ENCODE measurements at places on chromosomes 13 and 19.

- DNase-seq: no peak
These were observed 81.4 kb upstream of the IRS2 start for GRCh38 chr13:109867766-109868165.

GRCh38 chr13:80274643-80275042 lies 66.3 kb downstream of the SPRY2 start:
- DNase-seq: no peak

DNA sequence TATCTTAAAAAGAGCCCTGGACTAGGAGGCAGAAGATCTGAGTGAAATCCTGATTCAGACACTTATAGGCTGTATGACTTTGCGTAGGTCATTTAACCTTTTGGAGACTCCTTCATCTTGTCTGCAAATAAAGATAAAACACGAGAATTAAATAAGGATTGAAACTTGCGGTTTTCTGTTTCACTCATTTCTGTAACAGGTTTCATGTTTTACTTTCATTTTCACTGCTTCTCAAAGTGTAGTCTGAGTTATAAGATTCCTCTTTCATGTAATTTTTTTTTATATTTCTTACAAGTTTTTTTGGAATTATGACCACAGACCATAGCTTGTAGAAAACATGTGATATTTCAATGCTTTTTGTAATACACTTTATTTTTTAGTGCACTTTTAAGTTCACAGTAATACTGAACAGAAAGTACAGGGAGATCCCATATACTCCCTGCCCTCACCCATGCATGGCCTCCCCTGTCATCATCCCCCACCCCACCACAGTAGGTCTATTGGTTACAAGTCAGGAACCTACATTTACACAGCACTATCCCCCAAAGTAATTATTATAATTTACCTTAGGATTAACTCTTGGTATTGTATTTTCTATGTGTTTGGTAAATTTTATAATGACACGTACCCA lies 174.6 kb downstream of the ITGBL1 start:
- DNase-seq: no peak

GRCh38 chr19:3544742-3545668 lies 6.0 kb downstream of the TEKTIP1 start:
- DNase-seq: no peak

GRCh38 chr19:11203194-11204075 lies 6.1 kb upstream of the KANK2 start:
- peak; percentile 64 for DNase-seq

DNA sequence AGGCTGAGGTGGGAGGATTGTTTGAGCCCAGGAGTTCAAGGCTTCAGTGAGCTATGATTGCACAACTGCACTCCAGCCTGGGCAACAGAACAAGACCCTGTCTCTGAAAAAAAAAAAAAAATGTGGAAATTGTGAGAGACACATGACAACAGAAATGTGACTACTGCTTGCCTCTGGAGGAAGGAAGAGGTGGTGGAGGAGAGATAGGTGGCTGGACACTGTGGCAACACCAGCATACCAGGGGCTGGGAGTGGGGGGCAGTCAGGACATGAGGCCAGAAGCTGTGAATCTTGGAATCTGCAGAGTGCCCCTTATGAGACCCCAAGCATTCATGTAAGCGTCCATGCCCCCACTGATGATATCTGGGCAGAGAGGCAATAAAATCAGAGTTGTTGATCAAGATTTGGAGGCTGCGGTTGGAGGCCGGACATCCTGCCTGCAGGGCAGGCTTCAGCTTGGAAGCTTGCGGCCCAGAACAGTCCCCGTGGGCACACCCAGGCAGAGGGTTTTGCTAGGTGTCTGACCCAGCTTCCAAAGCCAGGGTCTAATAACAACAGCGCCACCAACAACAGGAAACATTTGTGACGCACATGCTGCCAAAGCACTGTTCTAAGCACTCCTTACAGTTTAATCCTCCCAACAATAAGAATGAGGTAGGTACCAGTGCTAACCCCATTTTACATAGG lies 16.9 kb downstream of the FAM187B start:
- DNase-seq: no peak

DNA sequence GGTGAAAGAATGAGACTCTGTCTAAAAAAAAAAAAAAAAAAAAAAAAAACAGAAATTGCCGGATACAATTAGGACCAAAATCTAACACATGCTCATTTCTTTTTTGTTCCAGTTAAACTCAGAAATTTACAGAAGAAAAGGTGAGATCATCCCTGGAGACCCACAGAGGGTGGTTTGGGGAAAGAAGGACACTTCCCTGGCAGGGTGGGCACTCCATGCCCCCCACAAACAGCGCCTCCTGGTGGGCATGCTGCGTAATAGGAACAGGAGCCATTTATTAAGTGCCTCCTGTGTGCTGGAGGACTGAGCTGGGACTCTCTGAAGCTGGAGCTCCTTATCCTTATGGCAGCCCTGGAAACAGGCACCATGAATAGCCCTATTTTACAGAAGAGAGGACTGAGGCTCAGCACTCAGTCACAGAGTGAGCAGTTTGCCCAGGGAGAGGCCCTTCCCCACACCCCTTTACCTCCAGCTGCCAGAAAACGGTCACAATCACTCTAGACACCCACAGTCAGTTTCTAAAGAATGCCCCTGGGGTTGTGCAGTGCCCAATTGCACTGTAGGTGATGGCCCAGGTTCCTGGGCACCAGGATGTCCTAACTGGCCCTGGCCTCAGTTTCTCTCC lies 10.1 kb downstream of the C19orf38 start:
- no peak for DNase-seq

GRCh38 chr19:52335768-52336116 lies 301 bp upstream of the ZNF610 start:
- no peak for DNase-seq

DNA sequence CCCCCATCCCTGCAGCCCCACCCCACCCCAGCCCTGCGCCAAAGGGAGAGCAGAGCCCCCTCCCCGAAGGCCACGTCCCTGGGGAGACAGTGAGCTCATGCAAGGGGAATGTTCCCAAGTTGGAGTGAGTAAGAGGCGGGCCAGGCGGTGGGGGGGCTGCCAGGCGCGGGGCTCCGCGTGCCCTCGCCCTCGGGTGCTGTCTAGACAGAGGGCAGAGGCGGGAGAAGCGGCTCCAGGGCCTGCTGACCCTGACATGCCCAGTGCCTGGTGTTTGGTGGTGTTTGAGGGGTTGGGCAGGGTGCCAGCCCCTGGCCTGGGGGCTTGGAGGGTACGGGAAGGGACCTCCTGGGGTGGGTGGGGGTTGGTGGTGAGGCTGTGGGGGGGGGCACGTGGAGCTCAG lies 1.0 kb downstream of the FSTL3 start:
- DNase-seq: peak; percentile 65

DNA sequence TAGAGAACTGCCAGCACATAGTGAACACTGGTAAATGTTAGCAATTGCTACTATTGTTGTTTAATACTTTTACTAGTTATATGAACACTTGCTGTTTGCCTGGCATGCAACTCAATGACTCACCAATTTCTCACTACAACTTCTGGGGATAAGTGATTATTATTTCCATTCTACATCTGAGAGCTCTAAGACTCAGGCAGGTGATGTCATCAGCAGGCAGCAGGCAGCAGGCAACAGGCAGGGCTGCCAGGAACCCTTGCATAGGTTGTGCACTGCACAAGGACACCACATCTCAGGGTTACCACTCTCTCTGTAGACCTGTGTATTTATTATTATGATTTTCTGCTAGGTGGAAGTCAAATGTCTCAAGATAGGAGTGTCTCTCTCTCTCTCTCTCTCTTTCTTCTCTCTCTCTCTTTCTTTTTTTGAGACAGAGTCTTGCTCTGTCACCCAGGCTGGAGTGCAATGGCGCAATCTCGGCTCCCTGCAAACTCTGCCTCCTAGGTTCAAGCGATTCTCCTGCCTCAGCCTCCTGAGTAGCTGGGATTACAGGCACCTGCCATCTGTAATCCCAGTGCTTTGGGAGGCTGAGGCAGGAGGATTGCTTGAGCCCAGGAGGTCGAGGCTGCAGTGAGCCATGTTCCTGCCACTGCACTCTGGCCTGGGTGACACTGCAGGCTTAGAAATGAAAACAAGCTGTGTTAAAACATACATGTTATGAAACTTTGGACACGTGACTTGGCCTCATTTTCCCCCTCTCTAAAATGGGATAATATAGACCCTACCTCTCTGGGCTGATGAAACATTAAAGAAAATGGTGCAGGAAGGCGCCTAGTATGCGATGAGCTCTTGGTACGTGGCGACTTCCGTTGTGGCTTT lies 22.7 kb downstream of the HPN start:
- DNase-seq: no peak

DNA sequence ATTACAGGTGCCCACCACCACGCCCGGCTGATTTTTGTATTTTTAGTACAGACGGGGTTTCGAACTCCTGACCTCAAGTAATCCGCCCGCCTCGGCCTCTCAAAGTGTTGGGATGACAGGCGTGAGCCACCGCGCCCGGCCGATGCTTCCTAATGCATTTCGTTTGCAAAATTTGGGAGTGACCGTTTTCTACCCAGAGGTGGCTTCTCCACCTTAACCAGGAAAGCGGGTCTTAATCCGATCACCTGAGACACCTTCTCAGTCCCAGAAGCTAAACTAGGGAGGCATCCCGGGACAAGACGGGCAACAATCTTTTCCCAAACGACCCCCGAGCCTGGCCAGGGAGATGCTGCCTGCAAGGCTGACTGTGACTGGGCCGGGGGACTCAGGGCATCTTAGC lies 14.8 kb upstream of the MATK start:
- no peak for DNase-seq

DNA sequence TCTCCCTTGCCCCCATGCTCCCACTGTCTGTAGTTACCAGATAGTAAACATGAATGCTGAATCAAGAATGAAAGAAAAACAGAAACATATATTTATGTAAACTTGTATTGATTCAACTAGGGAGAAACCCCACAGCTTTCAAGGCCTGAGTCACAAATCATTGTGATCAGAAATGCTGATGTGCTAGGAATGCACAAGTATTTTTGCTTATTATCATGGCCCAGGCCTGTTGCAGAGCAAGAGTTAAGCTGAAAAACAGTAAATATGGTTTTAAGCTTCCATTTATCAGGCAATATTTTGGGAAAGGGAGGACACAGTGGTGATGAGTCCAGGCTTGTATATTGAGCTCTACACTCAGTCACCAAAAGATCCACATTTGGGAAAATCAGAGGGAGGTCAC lies 669.6 kb downstream of the DIAPH3 start:
- no peak for DNase-seq

DNA sequence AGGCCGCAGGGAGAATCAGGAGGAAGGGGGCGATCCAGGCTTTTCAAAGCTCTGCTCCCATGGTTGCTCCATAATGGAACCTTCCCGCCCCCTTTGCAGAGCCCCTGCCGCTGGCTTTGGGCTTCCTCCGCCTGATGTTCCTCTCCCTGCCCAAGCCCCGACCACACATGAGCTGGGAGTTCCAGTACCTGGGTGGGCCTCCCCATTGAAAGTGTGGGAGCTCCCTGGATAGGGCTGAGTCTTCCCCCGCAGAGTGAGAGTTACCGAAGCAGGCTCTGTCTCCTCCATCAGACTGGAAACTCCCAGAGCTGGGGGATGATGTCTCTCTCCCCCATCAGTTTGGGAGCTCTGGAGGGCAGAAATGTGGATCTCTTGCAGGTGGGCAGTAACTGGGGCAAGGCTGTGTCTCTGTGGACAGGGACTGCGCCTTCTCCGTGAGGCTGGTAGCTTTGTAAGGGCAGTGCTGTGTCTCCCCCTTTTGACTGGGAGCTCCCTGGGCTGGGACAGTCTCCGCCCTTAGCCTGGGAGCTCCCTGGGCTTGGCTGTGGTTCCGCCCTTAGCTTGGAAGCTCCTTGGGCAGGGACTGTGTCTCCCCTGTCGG lies 722 bp downstream of the DCAF15 start:
- DNase-seq: no peak

GRCh38 chr13:95056266-95056665 lies 245.0 kb downstream of the ABCC4 start:
- no peak for DNase-seq

DNA sequence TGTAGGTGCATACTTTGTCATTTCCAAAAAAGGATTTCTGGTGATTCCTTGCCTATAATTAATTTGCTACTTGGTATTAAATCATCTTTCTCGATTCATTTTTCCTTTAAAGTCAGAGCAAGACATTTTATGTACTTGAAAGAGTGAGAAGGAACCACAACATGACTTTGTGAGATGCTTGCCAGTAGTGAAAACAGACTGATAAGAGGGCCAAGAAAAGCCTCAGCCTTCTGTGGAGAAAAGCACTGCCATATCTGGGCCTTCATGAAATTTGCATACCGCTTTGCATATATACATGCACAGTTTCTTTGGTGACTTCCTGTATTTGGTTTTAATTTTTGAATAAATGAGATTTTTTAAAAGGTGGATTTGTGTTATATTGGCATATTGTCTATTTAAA lies 128.4 kb downstream of the CDK8 start:
- DNase-seq: no peak

GRCh38 chr13:30192320-30193093 lies 114.8 kb downstream of the KATNAL1 start:
- no peak for DNase-seq

GRCh38 chr13:76879883-76880270 lies 6.3 kb downstream of the KCTD12 start:
- no peak for DNase-seq

DNA sequence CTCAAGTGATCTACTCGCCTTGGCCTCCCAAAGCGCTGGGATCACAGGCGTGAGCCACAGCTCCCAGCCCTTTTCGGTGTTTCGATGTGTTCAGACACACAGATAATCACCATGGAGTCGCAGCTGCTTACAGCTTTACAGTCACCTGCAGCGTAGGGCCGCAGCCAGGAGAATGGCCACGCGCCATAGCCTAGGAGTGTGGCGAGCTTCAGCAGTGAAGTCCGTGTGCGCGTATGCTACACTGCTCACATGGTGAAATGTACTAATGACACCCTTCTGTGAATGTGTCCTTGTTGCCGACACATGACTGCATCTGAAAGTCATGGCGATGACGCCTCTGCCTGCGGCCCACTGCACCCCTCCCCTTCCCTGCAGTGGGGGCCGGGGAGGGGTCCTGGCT lies 23.6 kb downstream of the AP3D1 start:
- no peak for DNase-seq

GRCh38 chr13:20760872-20761271 lies 12.9 kb downstream of the EEF1AKMT1 start:
- DNase-seq: no peak

DNA sequence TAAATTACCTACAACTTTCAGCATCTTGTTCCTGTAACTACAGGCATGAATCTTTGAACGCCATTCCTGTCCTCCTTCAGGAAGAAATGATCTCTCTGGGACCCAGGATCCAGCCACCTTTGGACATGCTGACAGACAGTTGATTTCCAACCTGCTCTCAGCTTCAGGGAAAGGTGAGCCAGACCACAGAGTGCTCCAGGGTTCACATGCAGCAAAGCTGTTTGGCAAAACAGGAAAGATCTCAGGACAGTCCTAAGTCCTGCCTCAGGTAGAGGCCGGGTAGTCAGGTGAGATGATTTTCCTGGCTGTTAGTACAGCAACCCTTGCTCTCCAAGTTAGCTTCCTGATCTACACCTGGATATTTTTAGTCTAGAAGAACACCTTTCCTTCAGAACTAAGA lies 9.1 kb downstream of the SLC15A1 start:
- no peak for DNase-seq

DNA sequence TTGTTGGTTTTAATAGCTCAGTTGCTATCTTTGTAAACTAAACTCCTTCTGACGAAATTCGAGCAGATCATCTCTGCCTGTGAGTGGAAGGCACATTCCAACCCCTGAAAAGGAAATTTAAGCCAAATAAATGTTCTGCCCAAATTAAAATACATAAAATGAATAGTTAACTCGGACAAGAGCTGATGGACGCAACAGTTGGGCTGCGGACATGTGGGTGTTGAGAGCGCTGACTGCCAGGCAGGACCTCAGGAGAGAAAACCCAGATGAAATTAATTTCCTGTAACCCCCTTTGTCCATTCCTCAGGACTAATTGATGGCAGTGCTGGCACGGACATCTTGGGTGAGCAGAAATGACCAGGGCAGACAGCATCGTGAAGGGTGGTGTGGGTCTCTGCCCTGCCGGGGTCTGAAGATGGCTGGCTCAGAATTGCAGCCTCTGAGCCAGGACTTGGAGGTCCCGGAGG lies 86.5 kb downstream of the TSHZ3 start:
- DNase-seq: no peak

All from fibroblast of skin of left quadriceps (primary cell).